Cardiac atrium fibroblast (primary cell): ENCODE measurements at places on chromosomes 1 and 21. TPM values are rescaled to one million over a fixed set of nuclear protein-coding genes. Genes with fewer than 3 reads are reported as not detected.

The DNASE2B gene
- not detected in 2 replicates for total RNA-seq

The CRNN gene
- total RNA-seq, result not detected in 2 replicates

The OR2L13 gene
- total RNA-seq, result not detected in 2 replicates

The SPATA45 gene
- not detected in 2 replicates for total RNA-seq

The ENAH gene
- total RNA-seq, result 65.0 and 106 TPM in 2 replicates

The OLFML3 gene
- 12.2 and 28.7 TPM in 2 replicates for total RNA-seq

The CELSR2 gene
- 0.72 and 1.5 TPM in 2 replicates for total RNA-seq

The COL18A1 gene
- 205 and 222 TPM in 2 replicates for total RNA-seq

The HPDL gene
- total RNA-seq, result 1.4 and 1.9 TPM in 2 replicates

The STRIP1 gene
- 17.1 and 18.8 TPM in 2 replicates for total RNA-seq

The SPAG17 gene
- total RNA-seq, result not detected in 2 replicates

The TRIM67 gene
- total RNA-seq, result not detected in 2 replicates

The CFHR2 gene
- total RNA-seq, result not detected in 2 replicates

The MUL1 gene
- total RNA-seq, result 30.3 and 30.8 TPM in 2 replicates

The LORICRIN gene
- not detected in 2 replicates for total RNA-seq

The KIAA0040 gene
- total RNA-seq, result 3.8 and 4.9 TPM in 2 replicates

The BARHL2 gene
- total RNA-seq, result not detected in 2 replicates
